WTC11 (cell line): ENCODE measurements at places on chromosomes 12 and 14. TPM values are rescaled to one million over a fixed set of nuclear protein-coding genes. Genes with fewer than 3 reads are reported as not detected.

DNA sequence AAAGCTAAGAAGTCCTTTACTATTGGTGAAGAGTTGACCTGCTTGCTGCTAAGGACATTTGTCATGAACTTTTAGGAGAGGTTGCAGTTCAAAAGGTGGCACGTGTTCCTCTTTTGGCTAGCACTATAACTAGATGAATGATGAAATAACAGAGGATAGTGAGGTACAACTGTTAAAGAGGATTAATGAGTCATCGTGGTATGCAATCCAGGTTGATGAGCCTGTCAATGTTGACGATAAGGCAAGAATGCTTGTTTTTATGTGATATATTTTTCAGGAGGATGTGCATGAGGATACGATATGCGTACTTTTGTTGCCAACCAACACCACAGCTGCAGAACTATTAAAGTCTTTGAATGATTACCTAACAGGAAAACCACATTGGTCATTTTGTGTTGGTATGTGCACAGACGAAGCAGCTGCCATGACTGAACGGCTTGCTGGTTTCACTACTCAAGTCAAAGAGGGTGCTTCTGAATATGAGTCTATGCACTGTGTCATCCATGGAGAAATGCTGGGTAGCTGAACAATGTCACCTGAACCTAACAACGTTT lies 10.6 kb downstream of the CEP128 start:
- no peak for DNase-seq

GRCh38 chr12:96870946-96871345 lies 36.1 kb upstream of the NEDD1 start:
- DNase-seq: no peak

GRCh38 chr12:15662303-15662980 lies 126.7 kb downstream of the EPS8 start:
- no peak for DNase-seq

- no peak for DNase-seq
These were observed 50.1 kb downstream of the OVCH1 start for GRCh38 chr12:29447285-29447975.

The TSPAN11 gene
- total RNA-seq: 4.6 to 6.1 TPM (median 5.3 TPM) in 3 replicates

The USP30 gene
- total RNA-seq: 6.9 to 8.6 TPM (median 7.1 TPM) in 3 replicates
